Activated CD8-positive, alpha-beta T cell treated with anti-CD3 and anti-CD28 coated beads for 36 hours (primary cell): ENCODE measurements at places on chromosomes 4 and X.

GRCh38 chr4:5186271-5187064, 135.2 kb downstream of the STK32B start:
- no peak for DNase-seq

DNA sequence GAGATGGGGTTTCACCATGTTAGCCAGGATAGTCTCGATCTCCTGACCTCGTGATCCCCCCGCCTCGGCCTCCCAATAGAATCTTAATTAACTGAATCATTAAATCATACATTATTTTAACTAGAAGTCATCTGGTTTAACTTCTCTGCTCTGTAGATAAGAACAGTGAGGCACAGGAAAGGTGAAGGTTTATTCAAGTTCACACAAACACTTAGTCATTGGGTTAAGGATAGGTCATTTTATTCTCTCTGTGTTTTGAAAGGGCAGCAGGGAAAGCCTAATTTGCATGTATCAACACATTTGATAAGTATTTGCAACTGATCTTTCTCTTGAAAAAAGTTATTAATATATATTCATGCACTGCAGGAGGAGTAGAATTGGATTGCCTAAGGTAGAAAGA, 1.1 kb upstream of the ETNPPL start:
- DNase-seq: no peak

- no peak for DNase-seq
Measured at GRCh38 chrX:48497871-48498270, 10.9 kb upstream of the PORCN start.

- DNase-seq: no peak
Measured at GRCh38 chr4:84264652-84265051, 234.4 kb downstream of the NKX6-1 start.

GRCh38 chrX:129741880-129742758, 3.3 kb downstream of the XPNPEP2 start:
- DNase-seq: no peak

DNA sequence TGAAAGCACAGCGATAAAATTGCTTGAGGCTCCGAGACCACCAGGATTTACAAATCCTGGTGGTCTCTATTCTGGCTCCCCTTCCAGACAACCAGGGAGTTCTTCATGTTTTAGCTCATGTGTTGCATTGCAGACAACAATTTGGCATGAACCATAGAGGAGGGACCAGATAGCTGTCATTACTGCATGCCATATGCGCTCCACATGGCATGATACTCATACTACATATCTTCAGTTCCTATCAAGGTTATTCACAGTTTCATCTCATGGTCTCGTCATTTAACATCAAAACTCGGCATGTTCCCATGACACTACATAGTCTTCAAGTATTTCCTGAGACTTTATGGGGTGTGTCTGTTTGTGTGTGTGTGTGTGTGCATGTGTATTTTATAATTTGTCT, 220.3 kb downstream of the OR13H1 start:
- no peak for DNase-seq

- DNase-seq: no peak
Measured at GRCh38 chr4:70969076-70969475, 24.4 kb upstream of the DCK start.

DNA sequence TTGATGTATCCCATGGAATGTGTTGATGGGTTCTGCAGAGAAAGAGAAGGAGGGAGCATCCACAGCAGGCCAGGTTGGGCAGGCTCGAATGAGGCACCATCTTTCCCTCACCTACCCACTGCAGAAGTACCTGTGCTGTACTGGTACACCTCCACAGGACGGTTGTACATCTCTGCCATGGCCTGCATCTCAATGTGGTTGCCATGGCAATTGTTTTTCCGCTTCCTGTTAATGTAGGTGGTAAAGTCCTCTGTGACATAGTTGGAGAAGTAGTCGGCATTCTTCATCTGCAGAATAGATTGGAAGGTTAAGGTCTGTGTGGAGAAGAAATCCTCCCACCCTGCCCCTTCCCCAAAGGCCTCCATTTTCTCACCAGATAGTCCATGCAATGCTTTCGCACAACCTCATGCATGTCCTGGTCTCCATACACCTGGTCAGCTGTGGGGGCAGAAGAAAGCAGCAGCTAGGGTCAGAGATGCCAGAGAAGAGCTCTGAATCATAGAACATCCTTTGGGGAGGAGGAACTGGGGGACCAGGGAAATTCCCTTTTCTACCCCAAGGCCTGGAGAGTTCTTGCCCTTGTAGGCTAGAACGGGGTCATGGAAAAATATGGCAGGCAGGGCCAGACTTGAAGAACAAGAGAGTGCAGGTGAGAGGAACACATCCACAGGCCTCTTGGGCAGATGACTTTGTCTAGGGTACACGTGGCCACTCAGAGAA, 15.9 kb upstream of the PIM2 start:
- DNase-seq: peak; percentile 59

GRCh38 chr4:78293348-78293747, 236.2 kb downstream of the FRAS1 start:
- no peak for DNase-seq

DNA sequence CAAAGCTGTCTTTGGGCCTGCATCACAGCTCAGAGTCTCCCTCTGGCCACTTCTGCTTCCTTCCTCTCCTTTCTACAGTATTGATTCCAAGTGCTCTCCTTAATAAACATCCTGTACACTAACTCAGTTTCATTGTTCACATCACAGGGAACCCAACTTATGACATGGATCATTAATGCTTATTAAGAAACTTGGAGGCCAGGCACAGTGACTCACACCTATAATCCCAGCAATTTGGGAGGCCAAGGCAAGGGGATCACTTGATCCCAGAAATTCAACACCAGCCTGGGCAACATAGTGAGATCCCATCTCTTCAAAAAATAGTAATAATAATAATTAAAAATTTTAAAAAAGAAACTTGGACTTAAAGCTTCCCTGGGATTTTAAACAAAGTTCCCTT, 89.2 kb upstream of the EFHC2 start:
- DNase-seq: no peak

DNA sequence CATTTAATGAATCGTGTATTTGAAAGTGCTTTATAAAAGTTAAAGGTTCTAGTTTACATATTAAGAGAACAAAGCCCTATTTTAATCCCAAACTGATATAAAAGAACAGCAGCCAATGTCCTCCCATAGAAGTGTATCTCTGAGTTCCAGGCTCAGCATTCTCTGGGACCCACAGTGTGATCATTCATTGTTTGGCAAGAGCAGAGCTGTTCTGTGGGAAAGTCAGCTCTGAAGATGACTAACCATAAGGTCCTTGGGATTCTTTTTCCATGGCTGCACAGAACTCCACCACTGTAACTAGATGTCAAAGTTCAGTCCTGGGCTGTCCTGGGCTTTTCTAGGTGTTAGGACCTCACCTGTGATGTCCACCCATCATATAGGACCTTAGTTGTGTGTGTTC, 157.0 kb upstream of the TLL1 start:
- DNase-seq: no peak

DNA sequence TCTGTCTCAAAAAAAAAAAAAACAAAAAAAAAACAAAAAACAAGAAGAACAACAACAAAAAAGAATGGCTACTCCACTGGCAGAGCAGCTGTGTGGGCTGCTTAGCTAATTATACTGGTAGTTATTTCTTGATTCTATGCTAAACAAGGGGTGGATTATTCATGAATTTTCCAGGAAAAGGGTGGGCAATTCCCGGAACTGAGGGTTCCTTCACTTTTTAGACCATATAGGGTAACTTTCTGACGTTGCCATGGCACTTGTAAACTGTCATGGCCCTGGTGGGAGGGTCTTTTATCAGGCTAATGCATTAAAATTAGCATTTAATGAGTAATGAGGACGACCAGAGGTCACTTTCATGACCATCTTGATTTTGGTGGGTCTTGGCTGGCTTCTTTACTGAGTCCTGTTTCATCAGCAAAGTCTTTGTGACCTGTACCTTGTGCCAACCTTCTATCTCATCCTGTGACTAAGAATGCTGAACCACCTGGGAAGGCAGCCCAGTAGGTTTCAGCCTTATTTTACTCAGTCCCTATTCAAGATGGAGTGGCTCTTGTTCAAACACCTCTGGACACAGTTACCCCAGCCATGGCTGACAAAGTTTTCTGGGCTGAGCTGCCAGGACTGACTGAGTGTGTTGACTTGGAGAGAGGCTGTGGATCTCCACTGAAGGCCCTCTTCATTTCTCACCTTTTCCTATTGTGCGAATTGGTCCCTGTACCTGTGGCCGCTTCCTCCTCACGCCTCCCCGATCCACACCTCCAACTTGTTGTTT, 1.3 kb upstream of the OCIAD2 start:
- DNase-seq: no peak

GRCh38 chrX:154593201-154593600, 8.3 kb downstream of the CTAG1A start:
- no peak for DNase-seq

DNA sequence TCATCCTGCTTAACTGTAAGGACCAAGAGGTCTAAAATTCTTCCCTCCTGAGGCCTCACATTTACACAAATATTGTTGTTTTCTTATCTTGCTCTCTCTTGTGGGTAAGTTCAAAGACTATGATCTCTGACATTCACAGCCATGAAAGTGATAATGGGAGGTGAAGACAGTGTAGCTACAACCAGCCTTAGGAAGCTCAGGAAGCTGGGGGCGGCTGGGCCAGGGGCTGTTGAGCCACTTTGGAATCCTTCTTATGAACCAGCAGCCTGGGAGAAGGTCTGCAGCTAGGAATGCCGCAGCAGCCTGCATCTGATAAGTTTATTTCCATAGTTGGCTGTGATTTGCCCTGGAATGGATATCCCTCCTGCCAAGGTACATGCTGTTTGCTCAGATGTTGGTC, 316.2 kb downstream of the STIM2 start:
- DNase-seq: no peak

DNA sequence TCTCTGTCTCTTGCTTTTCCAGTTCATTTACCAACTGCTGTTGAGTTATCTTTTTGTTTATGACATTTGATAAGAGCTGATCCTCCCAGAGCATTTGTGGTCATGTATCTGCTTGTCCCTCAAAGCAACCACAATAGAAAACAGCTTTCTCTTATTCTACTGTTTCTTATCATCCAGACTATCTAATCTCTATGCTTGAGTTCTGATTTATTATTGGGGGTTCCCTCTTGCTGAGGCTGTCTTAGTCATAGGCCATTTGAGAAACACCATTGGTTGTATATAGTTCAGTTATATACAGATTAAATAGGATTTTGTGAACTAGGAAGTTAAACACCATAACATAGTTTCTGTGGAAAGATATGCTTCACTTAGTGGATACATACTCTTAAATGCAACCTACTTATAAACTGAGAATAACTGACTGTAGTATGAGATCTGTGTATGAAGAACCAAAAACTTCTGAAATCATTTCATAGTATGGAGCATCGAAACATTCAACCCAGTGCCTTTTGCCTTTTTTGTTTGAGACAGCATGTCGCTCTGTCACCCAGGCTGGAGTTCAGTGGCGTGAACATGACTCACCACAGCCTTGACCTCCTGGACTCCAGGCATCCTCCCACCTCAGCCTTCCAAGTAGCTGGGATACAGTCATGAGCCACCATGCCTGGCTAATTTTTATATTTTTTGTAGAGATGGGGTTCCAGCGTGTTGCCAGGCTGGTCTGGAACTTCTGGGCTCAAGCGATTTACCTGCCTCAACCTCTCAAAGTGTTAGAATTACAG, 75.8 kb downstream of the STIM2 start:
- DNase-seq: no peak

GRCh38 chr4:242121-242848, 63.0 kb downstream of the ZNF732 start:
- peak; percentile 80 for DNase-seq

- DNase-seq: no peak
Measured at GRCh38 chr4:66694739-66695138, 850.6 kb downstream of the CENPC start.

DNA sequence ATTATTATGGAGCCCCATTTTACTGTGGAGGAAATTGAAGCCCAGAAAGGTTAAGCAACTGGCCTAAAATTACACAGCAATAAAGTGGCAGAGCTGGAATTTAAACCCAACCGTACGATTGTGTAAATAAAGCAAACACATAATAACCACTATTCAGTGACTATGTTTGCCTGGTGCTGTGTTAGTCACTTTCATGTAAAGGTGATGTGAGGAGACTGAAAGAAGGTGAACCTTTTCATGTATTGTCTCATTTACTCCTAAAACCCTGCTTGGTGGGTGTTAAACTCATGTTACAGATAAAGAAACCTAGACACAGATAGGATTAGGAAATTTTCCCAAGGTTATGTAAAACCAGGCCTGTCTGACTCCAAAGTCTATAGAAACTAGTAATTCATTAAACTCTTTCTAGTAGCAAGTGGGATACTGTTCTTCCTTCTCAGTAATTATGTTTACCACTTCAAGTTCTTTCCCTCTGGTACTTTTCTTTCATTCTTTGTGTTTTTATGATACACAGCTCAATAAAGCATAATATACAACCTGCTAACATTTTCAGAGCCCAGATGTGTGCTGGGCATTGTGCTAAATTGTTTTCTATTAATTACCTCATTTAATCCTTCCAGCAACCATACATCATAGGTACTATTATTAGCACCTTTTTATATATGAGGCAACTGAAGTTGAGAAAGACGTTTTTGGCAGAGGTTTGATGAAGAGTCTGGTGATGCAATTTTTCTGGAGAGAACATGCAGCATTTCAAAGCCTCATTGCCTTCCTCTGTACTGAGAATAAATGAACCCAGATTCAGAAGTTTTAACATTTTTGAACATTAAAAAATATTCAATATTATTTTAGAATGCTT, 202.7 kb downstream of the SPRY1 start:
- no peak for DNase-seq

GRCh38 chrX:6930307-6930849, 217.1 kb upstream of the STS start:
- no peak for DNase-seq

GRCh38 chr4:78710536-78710935, 65.6 kb upstream of the BMP2K start:
- DNase-seq: no peak
